ENCODE measurements at places on chromosomes 6 and 20.

DNA sequence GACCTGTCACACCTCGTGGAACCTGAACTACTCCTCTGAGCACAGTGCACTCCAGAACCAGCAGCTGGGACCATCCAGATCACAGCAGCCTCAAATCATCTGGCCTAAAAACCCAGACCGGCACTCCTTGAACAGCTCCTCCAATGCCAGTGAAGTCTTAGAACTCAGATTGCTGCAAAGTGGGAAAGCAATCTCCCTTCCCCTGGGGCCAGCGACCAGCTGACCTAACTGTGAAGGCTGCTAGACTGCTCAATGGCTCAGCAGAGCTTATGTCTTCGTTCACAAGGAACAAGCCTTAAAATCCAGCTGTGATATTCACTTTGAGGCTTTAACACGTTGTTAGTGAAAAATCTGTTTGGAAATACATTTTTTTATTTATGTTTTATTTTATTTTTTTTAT is 243.2 kb downstream of the ANKRD60 start:
- no peak for DNase-seq

GRCh38 chr6:138493413-138493812 is 5.9 kb downstream of the NHSL1 start:
- no peak for DNase-seq

GRCh38 chr6:141552463-141552862 is 580.3 kb upstream of the GJE1 start:
- no peak for DNase-seq

- no peak for DNase-seq
Observed at GRCh38 chr6:168637834-168638233, 196.8 kb downstream of the SMOC2 start.

All from NCI-H1694 (cell line).